ENCODE measurements at places on chromosomes 11 and 22.

DNA sequence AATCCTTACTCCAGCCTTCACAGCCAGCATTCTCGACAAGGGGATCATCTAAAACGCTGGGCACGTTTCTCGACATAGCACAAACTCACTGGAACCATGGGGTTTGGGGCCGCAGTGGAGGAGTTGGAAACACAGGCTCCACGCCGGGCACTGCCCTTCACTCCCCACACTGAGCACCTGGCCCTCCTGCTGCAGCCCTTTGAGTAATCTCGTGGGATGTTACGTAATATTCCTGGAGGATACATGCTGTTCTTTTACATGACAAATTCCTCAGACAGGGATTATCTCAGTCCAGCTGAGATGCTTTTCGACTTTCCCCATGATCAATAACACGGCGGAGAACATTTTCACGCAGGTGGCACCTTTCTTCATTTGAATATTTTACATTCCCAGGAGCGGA lies 408.0 kb downstream of the SHANK2 start:
- no peak for DNase-seq

- DNase-seq, result no peak
Measured at GRCh38 chr11:110764485-110764884, 52.2 kb upstream of the ARHGAP20 start.

DNA sequence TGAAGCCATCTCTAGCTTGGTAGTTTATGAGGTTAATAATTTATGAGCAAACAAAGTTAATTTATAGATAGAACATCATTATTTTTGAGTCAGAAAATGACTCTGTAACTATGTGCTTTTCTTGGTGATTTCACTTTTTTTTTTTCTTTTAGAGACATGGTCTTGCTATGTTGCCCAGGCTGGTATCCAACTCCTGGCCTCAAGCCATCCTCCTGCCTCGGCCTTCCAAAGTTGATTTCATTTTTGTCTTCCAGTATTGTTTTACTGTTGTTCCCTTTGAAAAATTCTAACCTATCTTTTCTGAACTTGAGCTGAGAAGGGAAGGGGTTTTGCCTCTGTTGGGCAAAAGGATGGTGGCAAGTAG lies 706 bp upstream of the CXCR5 start:
- DNase-seq, result no peak

DNA sequence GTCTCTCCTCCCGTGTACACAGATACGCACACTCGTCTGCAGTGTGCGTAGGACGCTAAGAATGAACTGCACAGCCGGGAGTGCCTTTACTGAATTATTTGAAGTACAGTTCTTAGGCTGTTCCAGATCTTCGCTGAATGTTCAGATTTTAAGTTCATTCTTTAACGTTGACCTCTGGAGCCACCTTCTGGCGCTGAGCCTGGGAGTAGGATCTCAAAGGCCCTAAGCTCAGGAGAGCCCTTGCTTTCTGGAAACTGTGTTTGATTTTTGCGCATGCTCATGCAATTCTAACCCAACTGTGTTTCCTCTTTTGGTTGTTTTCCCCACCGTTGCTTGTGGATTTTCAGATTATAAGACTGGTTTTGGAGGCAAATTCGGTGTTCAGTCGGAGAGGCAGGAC lies 22.8 kb downstream of the CTTN start:
- no peak for DNase-seq

DNA sequence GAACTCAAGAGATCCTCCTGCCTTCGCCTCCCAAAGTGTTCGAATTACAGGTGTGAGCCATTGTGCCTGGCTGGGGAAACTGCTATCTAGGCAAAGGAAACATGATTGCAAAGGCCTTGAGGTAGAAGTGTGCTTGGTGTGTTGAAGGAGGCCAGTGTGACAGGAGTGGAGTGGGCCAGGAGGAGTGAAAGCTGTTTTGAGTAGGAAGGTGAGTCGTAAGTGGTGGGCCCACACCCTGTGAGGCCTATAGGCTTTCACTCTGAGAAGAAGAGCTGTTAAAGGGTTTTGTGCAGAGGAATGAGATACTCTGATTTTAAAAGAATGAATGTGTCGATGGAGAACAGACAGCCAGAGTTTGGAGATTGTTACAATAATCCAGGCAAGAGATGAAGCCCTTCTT lies 43.4 kb downstream of the WEE1 start:
- no peak for DNase-seq

GRCh38 chr11:266676-267439 lies 11.3 kb upstream of the NLRP6 start:
- no peak for DNase-seq

GRCh38 chr11:61947486-61948210 lies 2.5 kb upstream of the BEST1 start:
- peak; percentile 43 for DNase-seq

GRCh38 chr11:56045538-56045937 lies 18.1 kb downstream of the OR5AS1 start:
- DNase-seq, result no peak

DNA sequence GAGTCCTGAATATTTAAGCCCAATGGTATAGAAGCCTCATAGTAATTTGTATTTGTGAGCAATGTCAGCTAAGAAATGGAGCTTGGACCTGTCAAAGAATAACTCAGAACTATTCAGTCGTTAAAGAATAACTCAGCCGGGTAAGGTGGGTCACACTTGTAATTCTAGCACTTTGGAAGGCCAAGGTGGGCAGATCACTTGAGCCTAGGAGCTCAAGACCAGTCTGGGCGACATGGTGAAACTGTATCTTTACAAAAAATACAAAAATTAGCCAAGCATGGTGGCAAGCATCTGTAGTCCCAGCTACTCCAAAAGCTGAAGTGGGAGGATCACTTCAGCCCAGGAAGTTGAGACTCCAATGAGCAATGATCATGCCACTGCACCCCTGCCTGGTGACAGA lies 1526.5 kb downstream of the LRRC4C start:
- no peak for DNase-seq

- no peak for DNase-seq
Measured at GRCh38 chr22:39502789-39503409, 809 bp downstream of the MIEF1 start.

DNA sequence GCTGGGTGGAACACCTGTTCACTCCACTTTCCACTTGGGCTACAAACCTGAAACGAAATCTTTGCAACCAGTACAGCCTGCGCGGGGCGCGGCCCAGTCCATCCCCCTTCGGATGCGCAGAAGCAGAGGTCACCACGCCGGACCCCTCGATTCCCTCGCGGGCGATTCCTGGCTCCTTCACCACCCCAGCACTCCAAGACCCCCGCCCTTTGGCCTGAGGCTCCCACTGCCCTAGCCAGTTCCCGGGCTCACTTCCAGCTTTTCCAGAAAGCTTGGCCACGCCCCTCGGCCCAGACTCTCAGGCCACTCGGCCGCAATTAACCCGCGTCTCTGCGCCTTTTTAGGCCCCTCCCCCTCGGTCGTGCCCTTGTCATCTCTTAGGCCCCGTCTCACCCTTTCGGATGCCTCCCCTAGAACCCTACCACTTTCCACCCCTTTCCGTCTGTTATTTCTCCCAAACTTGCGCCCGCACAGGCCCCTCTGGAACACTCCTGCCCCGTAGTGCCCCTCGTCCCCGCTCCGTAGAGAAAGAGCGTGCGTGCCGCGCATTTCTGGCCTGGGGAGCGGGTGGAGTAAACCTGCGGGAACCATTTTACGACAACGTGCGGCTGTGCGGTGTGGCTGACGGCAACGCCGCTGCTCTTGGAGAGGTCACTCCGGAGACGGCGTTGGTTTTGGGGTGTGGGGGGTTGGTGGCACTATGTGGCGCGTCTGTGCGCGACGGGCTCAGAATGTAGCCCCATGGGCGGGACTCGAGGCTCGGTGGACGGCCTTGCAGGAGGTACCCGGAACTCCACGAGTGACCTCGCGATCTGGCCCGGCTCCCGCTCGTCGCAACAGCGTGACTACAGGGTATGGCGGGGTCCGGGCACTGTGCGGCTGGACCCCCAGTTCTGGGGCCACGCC lies at the start of gene DLAT:
Gene DLAT (plus strand): TSS at position 636 of the 906 bp plus-strand sequence. CDS start 65 bp downstream, at position 701.
- peak; percentile 72 for DNase-seq

- no peak for DNase-seq
Measured at GRCh38 chr11:40825201-40825834, 634.1 kb downstream of the LRRC4C start.

DNA sequence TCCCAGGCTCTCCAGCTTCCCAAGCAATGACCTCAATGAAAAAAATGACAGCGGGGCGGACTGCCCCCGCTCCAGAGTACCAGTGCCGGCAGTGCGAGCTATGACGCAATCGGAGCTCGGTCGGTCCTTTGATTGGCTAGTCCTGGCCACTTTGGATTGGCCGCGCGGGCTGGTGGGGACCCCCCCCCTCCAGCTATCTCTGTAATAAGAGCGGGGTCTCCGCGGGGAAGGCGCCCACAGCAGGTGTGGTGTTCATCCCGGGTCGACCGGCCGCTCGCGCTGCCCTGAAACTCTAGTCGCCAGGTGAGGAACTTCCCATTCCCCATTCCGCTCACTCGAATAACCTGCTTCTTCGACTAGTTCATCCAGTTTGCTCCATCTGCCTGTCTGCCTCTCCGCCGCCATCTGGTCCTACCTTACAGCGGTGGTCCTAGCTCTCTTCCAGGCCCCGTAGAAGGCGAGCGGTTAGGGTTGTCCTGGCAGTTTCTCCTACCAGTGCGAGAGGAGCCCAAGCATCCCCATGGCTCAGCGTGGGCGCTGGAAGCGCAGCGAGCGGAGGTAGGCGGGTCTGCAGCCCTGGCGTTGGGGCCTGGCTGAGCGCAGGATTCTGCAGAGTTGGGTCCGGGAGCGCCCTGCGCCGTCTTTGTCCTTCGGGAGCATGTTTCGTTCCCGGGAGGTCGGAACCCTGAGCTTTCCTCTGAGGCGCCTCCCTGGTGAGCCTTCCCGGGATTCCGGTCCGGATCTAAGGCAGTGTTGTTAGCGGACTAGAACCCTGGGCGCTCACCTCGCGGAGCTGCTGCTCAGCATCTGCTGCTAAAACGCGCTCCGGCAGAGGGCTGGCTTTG lies at the start of gene CALCB:
Gene CALCB (plus strand): TSS at position 233 of the 845 bp plus-strand sequence. CDS start 1,126 bp downstream, outside the sequence.
- no peak for DNase-seq

DNA sequence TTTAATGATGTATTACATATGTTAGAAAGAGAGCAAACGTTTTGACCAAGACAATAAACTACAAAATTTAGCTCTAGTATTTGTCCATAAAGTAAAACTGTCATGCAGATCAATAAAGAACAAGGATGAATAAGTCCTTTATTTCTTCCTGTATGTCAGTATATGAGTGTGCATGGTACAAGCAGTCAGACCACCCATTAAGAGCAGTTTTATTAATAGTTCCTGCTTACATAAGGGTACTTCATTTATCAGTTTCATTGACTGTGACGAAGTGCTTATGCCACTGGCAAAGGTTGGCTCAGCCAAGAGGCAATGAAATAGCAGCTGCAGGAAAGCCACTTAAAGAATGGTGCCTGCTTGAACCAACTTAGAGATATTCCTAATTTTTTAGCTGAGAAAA lies 913.0 kb upstream of the CNTN5 start:
- no peak for DNase-seq

- DNase-seq, result no peak
Measured at GRCh38 chr22:30381264-30381663, 5.9 kb downstream of the RNF215 start.

- no peak for DNase-seq
Measured at GRCh38 chr22:29816128-29816527, 21.9 kb downstream of the ASCC2 start.

- DNase-seq, result no peak
Measured at GRCh38 chr11:61524963-61525587, 16.5 kb downstream of the LRRC10B start.

DNA sequence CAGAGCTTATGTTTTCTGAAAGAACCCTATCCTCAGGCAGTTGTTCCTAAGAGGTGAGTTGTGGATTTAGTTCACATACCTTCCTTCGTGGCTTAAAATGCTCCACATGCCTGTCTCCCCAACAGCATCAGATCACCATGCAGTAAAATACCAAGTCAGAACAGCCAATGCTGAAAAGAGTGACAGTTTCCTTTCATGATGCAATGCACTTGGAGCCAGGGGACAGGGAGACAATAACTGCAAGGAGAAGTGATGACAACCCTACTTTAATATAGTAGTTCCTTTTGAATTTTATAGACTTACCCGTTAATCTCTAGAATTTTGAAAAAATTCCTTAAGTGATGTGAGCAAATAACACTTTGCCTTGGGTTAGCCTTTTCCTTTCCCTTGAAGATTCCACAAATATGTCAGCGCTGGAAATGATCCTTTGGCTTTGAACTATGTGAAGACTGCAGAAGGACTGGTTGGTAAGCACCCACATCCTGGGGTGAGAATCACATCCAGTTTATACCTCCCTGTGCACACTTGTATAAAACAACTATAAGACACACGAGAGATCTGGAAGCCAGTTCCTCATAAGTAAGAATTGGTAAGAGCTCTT lies 71.2 kb downstream of the PIWIL4 start:
- no peak for DNase-seq

DNA sequence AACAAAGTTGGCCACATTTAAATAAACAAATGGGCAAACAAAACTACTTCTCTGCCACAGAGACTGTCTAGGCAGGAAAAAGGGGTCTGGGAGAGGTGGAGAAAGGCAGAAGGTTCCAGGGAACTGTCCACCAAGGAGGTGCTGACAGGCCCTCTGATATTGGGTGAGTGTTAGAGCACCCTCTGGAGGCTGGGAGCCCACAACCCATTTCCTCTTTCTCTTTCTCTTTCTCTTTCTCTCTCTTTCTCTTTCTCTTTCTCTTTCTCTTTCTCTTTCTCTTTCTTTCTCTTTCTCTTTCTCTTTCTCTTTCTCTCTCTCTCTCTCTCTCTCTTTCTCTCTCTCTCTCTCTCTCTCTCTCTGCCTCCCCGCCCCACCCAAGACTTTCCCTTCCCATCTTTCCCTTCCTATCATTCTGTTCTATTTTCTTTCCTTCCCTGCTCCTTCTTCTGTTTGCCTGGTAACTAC lies 912.8 kb downstream of the DLG2 start:
- no peak for DNase-seq

DNA sequence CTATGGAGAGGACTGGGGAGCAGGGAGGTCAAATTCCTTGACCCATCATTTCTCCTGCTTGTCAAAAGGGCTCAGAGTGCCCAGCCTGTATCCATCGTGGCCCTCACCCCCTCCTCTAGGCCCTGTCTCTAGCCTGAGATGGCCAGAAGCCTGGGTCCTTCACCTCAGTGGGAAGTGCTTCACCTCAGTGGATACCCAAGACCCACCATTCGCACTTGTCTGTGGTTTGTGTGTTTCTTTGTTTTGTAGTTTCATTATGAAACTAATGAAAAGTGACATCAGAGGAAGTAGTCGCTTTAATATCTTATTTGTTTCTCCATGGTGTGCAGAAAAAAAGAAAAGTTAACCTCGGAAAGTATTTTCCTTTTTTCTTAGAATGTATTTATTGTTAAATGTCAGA lies 194.0 kb upstream of the CADM1 start:
- DNase-seq, result no peak

GRCh38 chr11:118128310-118128709 lies 24.3 kb downstream of the SCN4B start:
- DNase-seq, result no peak

DNA sequence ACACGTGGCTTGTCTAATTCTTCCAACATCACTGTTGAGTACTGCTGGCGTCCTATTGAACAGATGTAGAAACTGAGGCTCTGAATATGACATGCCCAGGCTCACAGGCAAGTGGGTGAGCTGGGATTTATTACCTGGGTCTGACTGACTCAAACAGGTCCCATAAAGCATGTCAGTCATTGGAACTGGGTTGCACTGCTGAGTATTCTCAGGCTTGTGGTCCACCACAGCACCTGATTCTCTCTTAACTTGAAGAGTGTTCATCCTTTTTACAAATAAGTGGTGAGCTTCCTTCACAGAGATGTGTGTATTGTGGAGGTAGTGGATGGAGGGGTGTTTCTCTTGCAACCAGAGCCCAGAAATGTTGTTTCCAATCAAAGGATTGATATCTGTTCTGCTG lies 44.5 kb downstream of the SC5D start:
- no peak for DNase-seq

GRCh38 chr11:108923413-108923812 lies 258.5 kb downstream of the DDX10 start:
- DNase-seq, result no peak
